ENCODE measurements at places on chromosomes 4 and X.

- DNase-seq, result no peak
Measured at GRCh38 chrX:16592194-16592770, 57.7 kb upstream of the S100G start.

DNA sequence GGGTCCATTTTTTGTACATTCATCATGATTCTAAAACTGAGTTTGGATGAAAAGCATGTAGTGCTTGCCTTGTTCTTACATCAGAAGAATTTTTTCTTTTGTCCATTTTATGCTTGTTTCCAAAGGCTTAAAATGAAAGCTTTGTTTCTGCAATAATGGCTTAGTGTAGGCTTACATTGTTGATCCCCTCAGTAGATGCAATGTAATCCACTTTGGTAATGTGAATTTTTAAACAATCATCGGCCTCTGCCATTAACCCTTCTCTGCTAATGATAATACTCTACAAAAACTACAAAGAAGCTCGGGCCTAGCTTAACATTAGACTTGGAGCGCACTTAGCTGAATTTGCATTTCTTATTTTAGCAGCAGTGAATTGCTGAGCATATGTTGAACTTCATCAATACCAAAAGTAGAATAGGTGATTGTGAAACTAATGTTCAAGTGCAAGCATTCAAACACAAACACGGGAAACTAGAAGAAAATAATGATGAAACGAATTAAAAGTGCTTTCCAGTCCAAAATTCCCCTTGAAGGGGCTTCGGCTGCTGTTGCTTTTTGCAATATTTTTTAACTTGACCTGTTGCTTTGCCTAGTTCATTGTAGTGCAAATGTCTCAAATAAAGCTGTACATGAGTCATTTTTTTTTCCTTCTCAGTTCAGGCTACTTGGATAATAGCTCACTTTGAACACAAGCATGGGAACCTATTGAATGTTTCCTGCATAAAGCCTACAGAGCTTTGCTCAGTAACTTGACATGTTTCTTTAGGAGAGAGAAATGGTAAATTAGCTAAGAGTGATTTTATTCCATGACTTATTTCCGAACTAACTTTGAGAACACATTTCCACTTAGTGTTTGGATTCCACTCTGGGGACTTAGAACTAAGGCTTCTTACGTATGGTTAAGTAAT is 66.5 kb downstream of the SLIT2 start:
- DNase-seq, result no peak

GRCh38 chr4:139660568-139661043 is 5.0 kb upstream of the MGST2 start:
- no peak for DNase-seq

- DNase-seq, result no peak
Measured at GRCh38 chr4:62051332-62051731, 851.2 kb downstream of the ADGRL3 start.

DNA sequence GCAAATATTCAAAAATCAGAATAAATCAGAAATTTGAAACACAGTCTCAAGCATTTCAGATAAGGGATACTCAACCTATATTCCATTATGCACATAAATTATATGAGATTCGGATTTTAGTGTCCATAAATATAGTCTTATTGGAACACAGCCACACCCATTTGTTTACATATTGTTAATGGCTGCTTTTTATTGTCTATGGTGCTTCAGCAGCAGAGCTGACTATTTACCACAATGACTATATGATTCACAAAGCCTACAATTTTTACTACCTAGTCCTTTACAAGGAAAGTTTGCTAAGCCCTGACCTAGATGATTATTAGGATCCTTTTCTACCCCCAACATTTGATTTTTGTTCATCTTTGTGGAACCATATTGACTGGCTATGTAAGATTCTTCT is 63.9 kb downstream of the IL1RAPL1 start:
- DNase-seq, result no peak

GRCh38 chr4:24930151-24930550 is 17.3 kb upstream of the CCDC149 start:
- no peak for DNase-seq

- DNase-seq, result peak; percentile 64
Measured at GRCh38 chr4:16745009-16745635, 153.3 kb downstream of the LDB2 start.

DNA sequence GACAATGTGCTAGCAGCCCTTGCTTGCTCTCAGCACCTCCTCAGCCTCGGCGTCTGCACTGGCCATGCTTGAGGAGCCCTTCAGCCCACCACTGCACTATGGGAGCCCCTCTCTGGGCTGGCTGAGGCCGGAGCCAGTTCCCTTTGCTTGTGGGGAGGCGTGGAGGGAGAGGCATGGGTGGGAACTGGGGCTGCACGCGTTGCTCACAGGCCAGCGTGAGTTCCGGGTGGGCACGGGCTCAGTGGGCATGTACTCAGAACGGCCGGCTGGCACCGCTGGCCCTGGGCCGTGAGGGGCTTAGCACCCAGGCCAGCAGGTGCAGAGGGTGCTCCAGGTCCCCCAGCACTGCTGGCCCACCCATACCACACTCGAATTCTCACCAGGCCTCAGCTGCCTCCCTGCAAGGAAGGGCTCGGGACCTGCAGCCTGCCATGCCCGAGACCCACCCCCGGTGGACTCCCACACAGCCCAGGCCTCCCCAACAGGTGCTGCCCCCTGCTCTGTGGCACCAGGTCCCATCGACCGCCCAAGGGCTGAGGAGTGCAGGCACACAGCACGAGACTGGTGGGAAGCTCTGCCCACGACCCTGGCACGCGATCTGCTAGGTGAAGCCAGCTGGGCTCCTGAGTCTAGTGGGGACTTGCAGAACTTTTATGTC is 100.3 kb downstream of the SLC39A8 start:
- DNase-seq, result no peak

DNA sequence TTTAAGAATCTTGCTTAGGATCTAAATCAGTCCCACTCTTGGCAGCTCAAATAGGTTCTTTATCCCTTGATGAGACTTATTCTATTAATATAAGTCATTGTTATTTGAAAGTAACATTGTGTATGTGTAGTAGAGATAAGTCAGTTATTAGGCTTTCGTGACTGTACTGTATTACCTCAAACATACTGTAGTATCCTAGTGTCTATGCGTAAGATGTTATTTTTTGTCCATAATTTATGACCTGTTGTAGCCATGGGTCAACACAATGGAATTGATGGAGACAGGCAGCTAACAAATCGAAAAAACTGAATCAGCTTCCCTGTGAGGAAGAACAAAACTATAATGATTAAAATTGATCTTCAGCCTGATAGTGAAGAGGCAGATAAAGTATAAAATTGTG is 41.8 kb downstream of the CLCN3 start:
- no peak for DNase-seq

GRCh38 chr4:48546336-48546735 is 56.3 kb downstream of the ZAR1 start:
- DNase-seq, result peak; percentile 38

DNA sequence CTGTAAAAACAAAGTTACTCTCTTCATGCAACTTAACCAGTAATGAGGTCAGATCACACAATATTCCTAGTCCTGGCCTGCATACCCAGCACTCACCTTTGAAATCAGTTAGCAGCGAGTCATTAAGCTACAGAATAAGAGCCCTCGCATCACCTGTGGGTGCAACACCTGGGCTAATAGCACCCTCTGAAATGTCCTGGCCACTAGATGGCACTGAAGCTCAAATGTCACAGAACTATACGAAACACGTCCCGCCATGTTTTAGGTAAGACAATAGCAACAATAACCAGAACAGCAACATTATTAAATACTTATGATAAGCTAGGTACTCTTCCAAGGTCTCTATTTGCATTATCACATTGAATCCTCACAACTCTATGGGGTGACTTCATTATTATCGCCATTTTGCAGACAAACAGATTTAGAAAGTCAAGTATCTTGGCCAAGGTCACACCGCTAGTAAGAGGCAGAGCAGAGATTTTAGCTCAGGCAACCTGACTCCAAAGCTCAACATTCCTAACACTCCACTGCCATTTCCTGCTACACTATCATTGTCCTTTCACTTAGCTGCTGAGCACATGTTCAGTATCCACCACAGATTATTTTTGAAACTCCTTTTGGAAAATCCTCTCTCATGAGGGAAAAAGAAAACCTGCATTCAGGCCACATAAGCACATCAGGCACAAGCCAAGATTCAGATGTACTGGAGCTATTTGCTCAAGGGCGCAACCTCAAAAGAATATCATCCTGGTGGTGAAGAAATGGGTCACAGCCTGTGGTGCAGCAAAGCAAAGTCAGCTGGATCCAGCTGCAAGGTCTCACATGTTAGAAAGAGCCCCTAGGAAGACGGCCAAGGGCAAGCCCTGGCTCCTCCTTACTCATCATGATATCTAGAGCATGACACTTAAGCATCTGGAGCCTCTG is 59.5 kb upstream of the KDR start:
- DNase-seq, result no peak

DNA sequence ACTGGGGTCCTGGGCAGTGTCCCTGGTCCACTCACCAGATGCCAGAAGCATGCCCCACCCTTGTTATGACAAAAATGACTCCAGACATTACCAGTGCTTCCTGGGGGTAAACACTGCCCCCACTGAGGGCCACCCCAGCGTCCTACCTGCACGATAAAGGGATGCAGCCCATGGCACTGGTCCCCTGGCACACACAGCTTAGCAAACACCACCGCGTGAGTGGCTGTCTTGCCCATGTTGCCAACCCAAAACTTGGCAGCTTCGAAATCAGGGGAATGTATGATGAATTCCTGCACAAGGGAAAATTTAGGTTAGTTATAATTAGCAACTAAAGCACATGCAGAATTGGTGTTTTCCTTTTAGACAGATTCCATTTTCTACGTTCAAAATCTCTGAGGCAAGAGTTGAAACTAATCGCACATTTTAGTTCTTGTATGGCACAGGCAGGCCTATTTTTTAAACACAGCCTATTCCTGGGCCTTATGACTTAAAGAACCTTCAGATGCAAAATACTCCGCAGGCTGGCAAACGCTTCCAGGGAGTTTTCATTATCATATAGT is 30.4 kb downstream of the ACOX3 start:
- DNase-seq, result no peak

DNA sequence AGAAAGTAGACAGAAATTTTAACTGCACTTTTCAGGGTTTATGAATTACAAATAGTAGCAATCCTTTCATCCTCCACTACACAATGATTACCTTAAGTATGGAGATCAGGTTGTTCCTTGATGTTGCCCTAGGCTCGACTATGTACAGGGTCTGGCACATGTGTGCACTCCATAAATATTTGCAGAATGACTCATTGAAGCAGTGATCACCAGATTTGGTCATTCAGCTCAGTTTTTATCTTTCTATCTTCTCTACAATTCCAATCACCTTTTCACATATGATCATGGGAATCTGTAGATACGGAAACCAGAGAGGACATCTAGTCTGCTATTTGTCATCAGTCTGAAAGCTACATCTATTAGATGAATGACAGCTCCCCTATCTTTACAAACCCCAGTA is 171.7 kb upstream of the HCCS start:
- DNase-seq, result peak; percentile 2

GRCh38 chr4:120316416-120316815 is 249.8 kb upstream of the MAD2L1 start:
- no peak for DNase-seq

DNA sequence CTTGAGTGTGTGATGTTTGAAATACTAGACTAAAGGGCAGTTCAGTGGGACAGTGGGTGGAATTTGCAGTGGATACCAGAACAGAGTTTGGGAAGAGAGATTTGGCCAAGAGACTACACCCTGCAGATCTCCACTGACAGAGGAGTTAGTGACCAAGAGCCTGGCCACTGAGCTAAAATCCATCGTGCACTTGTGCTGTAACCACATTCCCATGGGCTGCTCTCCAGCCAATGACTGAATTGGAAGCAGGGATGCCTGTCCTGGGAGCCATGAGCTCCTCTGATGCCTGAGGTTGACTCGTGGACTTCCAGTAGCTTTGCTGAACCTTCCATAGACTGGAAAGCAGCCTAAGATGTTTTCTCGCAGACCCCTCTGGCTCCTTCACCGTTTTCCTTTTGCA is 296.1 kb downstream of the TRIML1 start:
- DNase-seq, result no peak

DNA sequence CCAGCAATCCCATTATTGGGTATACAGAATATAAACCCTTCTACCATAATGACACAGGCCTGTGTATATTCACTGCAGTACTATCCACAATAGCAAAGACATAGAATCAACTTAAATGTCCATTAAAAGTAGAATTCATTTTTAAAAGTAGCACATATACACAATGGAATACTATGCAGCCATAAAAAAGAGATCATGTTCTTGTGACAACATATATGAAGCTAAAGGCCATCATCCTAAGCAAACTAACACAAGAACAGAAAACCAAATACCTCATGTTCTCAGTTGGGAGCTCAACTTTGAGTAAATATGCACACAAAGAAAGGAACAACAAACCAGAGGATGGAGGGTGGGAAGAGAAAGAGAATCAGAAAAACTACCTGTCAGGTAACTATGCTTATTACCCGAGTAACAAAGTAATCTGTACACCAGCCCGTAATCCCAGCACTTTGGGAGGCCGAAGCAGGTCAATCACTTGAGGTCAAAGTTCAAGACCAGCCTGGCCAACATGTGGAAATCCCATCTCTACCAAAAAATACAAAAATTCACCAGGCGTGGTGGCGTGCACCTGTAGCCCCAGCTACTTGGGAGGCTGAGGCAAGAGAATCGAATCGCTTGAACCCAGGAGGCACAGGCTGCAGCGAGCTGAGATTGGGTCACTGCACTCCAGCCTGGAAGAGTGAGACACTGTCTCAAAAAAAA is 22.8 kb downstream of the DHX15 start:
- DNase-seq, result no peak

- DNase-seq, result no peak
Measured at GRCh38 chr4:150673793-150674192, 91.8 kb downstream of the MAB21L2 start.

- DNase-seq, result no peak
Measured at GRCh38 chr4:163588532-163588931, 94.0 kb downstream of the TMA16 start.

DNA sequence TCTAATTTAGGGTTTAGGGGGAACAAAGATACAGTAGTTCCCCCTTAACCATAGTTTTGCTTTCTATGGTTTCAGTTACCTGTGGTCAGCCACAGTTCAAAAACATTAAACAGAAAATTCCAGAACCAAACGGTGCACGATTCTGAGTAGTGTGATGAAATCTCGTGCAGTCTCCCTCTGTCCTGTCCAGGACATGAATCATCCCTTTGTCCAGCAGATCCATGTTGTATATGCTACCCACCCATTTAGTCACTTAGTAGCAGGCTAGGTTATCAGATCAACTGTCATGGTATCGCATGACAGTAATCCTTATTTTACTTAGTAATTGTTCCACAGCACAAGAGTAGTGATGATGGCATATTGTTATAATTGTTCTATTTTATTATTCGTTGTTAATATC is 556.1 kb downstream of the IL1RAPL1 start:
- no peak for DNase-seq

GRCh38 chr4:108159845-108160244 is 8.9 kb downstream of the LEF1 start:
- no peak for DNase-seq

Measured in astrocyte of the cerebellum (primary cell).